Cardiac septum (tissue), 1 donor: ENCODE measurements at places on chromosomes 16 and 17.

- no peak for DNase-seq
Measured at GRCh38 chr17:79050551-79050950, 24.1 kb upstream of the ENGASE start.

DNA sequence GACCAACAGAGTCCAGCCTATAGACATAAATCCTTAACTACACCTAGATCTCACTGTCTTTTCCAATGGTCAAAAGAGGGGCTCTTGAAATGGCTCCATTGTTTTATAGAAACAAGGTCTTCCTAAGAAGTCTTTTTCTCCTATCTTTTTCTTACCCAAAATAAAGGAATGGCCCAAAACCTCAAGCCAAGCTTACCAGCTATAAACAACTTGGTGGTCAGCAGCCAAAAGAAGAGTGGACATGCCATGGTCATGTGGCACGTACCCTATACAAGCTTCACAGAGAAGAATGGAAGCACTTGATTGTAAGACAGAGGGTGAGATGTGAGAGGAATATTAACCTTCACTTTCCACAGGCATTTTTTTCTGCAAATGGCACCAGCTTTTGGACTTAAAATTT, 82.1 kb upstream of the GNAO1 start:
- no peak for DNase-seq

GRCh38 chr17:17758941-17759563, 77.7 kb downstream of the SREBF1 start:
- DNase-seq, result no peak

DNA sequence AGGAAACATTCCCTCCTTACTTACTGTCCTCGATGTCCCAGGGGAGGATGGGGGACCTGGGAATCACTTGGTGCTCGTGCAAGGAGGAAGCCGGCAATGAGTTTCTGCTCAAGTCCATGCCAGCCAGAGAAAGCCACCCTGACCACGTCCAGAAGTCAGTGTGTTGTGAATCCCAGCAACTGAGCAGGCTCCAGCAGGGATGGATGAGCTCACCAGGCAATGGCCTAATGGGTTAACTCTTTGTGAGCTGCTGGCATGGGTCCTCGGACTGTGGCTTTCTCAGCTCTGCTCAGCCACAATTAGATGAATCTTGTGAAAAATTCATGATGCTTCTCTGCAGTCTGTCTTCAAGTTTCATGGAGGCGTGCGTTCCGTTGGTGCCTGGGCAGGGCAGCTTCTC, at the start of gene PIRT:
TSS of gene PIRT (minus strand) at position 167 of the 400 bp plus-strand sequence. CDS start 12,442 bp downstream, outside the sequence.
- no peak for DNase-seq

DNA sequence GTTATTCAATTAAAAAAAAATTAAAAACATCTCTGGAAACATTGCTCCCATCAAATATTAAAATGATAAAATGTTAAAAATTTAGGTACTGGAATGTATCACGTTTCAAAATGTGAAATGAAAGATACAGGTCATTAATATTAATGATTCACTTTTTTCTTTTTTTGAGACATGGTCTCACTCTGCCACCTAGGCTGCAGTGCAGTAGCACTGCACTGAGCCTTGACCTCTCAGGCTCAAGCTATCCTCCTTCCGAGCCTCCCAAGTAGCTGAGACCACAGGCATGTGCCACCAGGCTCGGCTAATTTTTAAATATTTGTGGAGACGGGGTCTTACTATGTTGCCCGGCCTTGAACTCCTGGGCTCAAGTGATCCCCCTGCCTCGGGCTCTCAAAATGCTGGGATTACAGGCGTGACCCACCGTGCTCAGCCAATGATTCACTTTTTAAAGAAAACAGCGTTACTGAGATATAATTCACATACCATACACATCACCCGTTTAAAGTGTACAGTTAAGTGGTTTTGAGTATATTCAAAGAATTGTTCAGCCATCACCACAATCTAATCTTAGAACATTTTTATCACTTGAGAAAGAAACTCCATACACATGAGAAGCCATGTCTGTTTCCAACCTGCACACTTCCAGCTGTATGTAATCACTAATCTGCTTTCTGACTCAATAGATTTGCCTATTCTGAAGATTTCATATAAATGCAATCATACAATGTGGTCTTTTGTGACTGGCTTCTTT, 19.1 kb upstream of the NETO2 start:
- DNase-seq, result no peak

GRCh38 chr16:57689762-57690558, 4.6 kb upstream of the DRC7 start:
- peak; percentile 76 for DNase-seq

GRCh38 chr16:27226476-27226875, 23.1 kb downstream of the KDM8 start:
- no peak for DNase-seq

GRCh38 chr17:57113656-57114055, 28.6 kb downstream of the AKAP1 start:
- no peak for DNase-seq

DNA sequence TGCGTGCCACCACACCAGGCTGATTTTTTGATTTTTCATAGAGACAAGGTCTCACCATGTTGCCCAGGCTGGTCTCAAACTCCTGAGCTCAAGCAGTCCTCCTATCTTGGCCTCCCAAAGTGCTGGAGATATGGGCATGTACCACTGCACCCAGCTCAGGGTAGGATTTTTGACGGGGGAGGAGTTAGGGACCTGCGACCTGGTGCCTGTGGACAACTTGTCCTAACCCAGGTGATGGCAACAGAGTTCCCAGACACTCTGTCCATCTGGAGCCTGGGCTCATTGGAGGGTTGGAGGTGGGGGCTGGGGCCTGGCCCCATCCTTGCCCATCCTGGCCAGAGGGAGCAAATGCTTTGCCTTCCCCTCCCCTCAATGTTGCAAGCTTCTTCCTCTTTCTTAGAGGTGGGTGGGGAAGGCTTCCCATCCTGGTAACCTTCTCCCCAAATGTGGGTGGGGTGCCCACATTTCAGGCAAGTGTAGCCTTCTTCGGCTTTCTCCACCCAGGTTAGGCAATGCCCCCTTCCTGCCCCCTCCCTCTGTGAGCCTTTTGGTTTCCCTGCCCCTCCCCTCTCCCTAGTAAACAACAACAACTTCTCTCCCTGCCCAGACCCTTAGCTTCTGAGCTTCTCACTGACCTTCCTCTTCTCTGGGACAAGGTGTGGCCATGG, 24.9 kb downstream of the RARA start:
- peak; percentile 93 for DNase-seq

DNA sequence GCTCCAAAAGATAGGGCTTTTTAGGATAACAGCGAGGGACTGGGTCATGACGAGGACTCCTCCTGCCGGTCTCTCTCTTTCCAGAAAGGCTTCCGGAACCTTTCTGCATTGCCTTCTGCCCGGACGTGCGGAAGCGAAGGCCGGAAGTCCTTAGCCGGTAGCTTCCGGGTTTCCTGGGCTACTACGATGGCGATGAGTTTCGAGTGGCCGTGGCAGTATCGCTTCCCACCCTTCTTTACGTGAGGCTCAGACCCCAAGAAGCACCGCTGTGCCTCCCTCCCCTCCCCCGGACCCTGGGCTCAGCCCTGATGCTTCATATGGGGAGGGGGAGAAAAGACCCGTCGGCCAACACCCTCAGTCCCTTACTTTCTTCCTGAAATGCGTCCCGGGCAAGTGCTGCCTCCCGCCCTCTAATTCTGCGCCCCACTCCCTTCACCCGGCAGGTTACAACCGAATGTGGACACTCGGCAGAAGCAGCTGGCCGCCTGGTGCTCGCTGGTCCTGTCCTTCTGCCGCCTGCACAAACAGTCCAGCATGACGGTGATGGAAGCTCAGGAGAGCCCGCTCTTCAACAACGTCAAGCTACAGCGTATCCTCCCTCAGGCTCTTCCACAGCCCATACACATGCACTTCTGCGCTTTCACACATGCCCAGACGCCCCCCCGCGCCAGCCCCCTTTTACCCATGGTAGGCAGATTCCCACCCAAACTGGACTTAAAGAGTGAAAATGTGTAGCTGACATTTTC, at the start of gene VPS25:
TSS of gene VPS25 (plus strand) at position 160 of the 746 bp plus-strand sequence. CDS start at position 187, 27 bp downstream.
- DNase-seq, result peak; percentile 92

GRCh38 chr17:50192618-50193291, 8.7 kb downstream of the COL1A1 start:
- DNase-seq, result no peak

DNA sequence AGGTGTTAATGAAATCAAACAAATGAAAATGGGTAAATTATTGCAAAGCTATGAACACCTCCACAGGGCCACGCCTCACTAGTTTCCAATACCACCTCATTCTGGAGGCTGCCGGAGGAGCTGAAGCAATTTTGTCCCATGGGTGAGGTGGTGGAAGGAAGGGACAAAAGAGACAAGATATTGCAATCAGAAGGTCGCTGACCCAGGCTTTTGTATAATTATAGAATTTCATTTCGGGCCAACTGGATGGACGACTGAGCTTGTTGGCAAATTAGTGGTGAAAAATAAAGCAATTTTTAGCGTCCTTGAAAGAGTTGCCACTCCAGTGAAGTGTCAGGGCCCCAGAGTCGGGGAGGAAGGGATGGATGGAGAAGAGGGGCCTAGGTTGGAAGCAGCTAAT, 147.9 kb downstream of the CYLD start:
- no peak for DNase-seq

GRCh38 chr17:56034197-56034635, 119.1 kb upstream of the ANKFN1 start:
- DNase-seq, result no peak

- DNase-seq, result no peak
Measured at GRCh38 chr16:18050777-18051176, 285.8 kb downstream of the NPIPA8 start.

DNA sequence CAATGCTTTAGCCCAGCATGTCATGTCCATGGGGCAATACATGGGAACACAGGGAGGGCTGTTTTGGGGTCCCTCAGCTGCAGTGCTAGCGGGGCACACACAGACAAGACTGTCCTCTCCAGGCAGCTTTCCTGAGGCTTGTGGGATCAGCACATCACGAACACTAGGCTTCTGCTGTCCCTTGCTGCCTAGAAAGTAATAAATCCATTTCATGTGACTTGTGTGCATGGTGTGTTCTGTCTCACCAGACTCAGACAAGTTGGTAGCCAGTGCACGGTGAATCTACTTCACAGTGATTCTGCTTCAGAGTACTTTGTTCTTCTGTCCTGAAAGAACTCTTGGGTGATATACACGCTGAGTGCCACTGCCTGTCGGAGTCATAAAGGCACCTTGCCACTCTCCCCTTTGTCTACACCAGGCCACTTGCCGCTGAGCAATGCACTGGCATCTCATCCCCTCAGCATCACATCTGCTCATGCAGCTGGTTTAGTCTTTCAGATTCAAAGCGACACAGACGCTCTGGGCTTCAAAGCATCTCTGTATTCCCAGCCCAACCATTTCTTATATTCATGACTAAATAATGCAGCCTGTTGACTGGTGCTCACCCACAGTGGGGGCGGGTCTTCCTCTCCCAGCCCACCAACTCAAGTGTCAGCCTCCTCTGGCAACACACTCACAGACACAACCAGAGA, 95.2 kb upstream of the COX10 start:
- no peak for DNase-seq

DNA sequence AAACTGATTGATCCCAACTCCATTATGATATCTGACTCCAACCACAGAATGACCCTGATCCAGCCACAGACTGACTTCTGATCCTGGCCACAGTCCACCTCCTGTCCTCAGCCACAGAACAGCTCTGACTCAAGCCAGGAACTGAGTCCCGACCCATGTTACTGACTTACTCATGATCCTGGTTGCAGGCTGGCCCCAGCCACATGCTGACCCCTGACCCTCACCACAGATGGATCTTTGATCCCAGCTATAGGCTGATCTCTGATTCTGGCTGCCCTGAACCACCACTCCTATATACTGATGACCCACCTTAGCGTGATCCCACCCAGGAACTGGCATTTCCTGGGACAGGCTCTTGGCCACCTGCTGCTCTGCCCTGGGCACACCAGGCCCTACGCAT, 32.2 kb upstream of the IL21R start:
- DNase-seq, result no peak

DNA sequence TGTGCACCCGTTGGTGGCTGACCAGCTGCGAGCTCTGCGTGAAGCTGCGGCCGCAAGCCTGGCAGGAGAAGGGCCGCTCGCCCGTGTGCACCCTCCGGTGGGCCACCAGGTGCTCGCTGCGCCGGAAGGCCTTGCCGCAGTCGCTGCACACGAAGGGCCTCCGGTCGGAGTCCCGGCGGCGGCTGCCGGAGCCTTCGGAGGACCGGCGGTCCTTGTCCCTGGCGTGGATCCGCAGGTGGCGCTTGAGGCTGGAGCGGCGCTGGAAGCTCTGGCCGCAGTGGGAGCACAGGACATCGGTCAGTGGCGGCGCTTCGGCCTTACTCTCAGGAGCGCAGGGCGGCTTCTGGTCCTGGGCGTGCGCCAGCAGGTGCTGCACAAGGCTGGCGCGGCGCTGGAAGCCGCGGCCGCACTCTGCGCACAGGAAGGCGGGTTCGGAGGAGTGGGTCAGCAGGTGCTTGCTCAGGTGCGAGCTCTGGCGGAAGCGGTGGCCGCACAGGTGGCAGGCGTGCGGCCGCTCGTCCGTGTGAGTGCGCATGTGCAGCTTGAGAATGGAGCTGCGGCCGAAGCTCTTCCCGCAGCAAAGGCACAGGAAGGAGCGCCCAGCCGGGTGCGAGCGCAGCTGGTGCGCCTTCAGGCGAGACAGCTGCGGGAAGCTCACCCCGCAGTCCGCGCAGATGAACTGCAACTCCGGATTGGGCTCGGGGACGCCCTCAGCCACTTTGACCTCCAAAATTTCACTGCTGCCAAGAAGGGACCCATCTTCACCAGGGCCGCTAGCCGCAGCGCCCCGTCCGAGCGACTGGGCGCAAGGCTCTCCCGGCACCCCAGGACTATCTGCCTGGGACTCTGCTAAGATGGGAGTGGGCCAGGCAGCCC, 9.1 kb downstream of the ZSCAN10 start:
- no peak for DNase-seq

GRCh38 chr17:46800573-46800972, 17.9 kb downstream of the WNT3 start:
- DNase-seq, result no peak

GRCh38 chr16:88281858-88282563, 100.7 kb upstream of the ZNF469 start:
- no peak for DNase-seq

GRCh38 chr16:47966325-47966724, 189.5 kb downstream of the ABCC12 start:
- no peak for DNase-seq

DNA sequence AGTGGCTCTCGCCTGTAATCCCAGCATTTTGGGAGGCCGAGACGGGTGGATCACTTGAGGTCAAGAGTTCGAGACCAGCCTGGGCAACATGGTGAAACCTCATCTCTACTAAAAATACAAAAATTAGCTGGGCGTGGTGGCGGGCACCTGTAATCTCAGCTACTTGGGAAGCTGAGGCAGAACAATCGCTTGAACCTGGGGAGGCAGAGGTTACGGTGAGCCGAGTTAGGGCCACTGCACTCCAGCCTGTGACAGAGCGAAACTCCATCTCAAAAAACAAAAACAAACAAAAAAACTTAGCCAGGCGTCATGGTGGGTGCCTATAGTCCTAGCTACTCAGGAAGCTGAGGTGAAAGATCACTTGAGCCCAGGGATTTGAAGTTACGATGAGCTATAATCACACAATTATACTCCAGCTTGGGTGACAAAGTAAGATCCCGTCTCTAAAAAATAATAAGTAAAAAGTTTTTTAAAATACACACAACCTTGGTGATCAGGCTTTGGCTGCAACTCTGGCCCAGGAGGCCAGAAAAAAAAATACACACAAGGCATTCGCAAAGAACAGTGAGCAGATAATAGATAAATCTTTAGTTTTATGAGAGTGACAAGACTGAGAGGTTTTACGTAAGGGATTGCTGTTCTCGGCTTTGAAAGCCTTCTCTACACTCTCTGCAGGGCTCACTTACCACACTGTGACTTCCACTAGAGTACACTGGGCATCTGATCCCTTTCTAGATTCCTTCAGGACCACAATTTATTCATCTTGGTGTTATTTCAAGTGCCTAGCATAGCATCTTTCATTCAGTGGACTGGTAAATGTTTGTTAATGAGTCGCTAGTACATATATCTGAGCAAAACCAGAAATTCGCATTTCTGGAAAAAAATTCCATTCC, 5.9 kb downstream of the GSPT1 start:
- no peak for DNase-seq
